Stimulated activated CD8-positive, alpha-beta memory T cell treated with anti-CD3 and anti-CD28 coated beads, Interleukin-7, amount 100 ng/mL, for 4 hours (primary cell): ENCODE measurements at places on chromosomes 1 and 21.

DNA sequence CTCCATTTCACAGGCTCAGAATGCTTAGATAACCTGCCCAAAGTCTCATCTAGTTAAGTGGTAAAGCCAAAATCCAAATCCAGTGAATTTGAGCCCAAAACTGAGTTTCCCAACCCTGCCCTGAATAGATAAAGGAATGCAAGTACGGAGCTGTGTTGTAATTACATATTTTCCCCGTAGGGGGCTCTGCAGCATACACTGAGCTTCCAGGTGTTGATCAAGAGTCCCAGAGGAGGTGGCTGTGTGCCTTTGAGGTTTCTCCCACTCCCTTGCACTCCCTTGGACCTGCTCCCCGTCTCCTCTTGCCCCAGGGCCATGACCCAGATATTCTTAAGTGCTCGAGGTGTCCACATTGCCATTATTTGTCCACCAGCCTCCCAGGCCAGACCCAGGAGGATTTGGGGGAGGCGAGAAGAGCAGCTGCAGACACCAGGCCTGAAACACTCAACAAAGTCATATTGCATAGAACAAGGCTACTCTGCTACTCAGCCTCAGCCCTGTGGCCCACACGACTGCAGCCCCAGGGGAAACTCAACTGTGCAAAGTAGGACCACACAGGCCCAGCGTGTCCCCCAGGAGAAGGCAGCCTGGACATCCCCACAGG is 18.4 kb upstream of the LY9 start:
- no peak for DNase-seq

- no peak for DNase-seq
Observed at GRCh38 chr21:28937737-28938136, 54.9 kb downstream of the LTN1 start.

DNA sequence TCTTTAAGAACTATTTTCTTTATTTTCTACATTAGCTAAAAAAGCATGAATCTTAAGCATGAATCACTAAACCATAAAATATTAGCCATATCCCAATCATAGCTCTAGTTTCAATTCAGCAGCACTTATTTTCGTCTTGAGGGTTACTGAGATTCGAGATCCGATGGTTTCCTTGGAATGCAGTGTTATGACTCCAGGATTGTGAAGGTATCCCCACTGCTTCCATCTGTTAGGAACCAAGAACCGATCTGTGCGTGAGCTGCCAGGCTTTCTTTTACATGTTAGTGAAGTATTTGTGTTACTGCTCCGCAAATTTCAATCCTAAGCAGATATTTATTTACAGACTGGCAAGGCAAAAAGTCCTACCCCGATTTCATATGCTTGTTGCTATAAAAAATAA is 18.8 kb downstream of the TNFRSF9 start:
- no peak for DNase-seq

- DNase-seq, result no peak
Observed at GRCh38 chr21:33033961-33034413, 8.3 kb downstream of the OLIG2 start.

- DNase-seq, result no peak
Observed at GRCh38 chr1:41404308-41404761, 43.1 kb downstream of the FOXO6 start.

DNA sequence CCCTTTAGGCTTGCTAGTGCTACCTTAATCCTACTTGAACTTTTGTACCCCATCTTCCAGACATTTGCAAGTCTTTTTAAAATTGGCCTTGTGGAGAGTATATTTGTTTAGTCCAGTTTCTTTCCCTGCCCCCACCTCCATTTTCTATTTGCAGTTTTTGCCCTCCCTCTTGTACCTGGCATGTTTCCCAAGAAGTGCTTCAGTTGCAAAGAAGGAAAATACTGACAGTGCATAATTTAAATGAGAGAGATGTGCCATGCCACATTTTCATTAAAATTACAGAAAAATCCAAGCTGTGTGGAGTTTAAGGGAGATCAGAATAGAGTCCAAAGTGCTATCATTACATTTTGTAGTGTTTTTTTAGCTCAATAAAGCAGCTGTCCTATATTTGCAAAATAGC is 150.0 kb upstream of the ADGRL2 start:
- DNase-seq, result no peak
